ENCODE measurements at places on chromosomes 2 and 18. TPM values are rescaled to one million over a fixed set of nuclear protein-coding genes. Genes with fewer than 3 reads are reported as not detected.

DNA sequence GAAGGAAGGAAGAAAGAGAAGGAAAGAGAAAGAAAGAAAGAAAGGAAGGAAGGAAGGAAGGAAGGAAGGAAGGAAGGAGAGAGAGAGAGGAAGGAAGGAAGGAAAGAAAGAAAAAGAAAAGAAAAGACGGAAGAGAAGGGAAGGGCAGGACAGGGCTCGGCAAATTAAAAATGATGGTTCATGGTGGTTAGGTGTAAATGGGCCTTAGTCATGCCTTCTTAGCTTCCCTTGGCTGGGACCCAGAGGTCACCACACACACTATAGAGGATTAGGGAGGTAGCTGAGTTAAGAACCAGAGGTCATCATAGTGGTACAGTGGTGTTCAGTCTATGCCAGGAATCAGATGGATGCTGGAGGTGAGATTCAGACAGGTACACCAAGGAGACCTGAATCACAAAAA is 9.3 kb upstream of the ATL2 start:
- no peak for DNase-seq

DNA sequence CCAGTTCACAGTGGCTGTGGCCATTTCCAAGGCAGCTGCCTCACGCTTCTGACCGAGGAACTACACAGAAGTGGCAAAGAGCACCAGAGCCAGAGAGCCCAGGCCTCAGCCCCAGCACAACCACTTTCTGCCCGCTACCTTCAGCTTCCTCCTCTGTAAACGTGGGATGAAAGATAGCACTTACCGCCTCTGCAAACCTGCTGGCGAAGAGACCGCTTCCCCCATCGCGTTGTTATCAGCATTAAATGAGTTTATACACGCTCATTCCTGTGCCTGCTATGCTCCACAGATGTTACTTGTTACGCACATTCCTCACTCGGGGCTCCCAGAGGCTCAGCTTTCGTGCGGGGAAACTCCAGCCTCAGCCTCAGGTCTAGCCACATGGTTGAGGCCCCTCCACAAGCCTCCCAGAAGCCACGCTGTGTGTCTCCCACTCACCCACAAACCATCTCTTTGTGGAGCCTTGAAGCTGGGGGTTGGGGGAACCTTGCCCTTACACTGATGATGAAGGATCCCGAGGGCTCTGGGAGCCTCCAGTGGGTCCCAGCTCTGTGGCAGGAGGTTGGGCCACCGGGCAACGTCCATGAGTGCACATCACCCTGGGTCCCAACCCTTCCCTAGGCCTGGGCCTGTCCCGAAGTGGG is 63.3 kb upstream of the SMAD7 start:
- no peak for DNase-seq

DNA sequence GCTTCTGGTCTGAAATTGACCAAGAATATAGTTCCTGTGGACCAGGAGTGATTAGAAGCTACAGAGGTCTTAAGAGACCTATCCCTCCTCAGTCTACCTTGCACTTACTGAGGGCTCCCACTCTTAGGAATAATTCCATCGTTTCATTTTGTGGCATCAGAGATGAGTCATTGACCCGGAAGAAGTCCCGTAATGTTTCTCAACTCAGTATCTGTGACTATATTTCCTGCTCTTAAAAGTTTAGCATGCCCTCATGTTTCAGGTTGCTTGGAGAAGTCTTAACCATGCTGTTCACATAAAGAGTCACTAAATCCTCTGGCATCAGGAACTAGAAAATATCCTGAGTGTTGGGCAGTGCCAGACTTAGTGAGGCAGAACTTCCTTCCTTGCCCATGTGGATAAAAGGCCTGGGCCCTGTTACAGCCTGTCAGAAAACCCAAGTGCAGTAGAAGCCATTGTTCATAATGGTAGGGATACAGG is at the start of gene IL36A:
Gene IL36A (plus strand): TSS at position 430 of the 480 bp plus-strand sequence. CDS start 413 bp downstream, outside the sequence.
- DNase-seq: no peak

GRCh38 chr2:121203591-121204249 is 81.3 kb downstream of the TFCP2L1 start:
- DNase-seq: no peak

DNA sequence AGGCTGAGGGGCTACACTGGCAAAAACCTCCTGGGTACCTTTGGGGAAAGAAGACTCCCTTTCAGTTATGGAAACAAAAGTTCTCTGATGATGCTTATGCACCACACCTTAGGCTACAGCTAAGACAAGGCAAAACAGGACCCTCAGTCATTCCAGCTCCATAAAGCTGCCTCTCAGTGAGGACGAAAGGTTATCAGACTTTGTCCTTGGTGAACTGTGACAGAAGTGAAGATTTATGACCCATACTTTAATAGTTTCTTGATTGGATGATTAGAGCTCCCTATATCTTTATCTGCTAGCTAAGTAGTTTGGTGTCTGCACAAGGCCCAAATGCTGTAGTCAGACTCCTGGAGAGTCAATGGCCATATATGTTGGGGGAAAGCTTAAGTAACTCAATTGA is 40.6 kb upstream of the SPRED2 start:
- no peak for DNase-seq

DNA sequence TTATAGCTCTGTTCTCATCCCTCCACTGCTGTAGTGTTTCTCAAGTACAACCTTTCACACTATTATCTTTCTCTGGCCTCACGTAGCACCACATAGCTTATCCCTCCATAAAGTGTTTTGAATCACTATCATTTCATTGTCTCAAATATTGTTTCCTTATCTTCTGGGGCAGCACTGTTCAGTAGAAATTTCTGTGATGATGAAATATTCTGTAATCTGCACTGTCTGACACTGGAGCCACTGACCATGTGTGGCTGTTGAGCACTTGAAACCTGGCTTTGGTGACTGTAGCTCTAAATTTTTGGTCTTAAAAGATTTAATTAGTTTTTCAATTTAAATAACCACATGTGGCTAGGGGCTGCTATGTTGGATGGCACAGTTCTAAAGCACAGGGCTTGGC is 78.9 kb downstream of the CPS1 start:
- no peak for DNase-seq

GRCh38 chr2:120294008-120294340 is 41.3 kb downstream of the RALB start:
- DNase-seq: no peak

GRCh38 chr2:211281430-211282073 is 725.2 kb downstream of the CPS1 start:
- no peak for DNase-seq

DNA sequence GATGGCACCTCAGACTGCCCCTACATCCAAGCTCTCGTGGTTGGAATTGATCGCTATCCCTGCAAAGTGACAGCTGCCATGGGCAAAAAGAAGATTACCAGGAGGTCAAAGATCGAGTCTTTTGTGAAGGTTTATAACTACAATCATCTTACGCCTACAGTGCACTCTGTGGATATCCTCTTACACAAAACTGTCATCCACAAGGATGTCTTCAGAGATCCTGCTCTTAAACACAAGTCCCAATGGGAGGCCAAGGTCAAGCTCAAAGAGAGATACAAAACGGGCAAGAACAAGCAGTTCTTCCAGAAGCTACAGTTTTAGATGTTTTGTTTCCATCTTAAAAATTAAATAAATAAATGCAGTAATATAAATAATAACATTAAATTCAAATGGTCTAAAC is 45.4 kb downstream of the INO80D start:
- DNase-seq: no peak

DNA sequence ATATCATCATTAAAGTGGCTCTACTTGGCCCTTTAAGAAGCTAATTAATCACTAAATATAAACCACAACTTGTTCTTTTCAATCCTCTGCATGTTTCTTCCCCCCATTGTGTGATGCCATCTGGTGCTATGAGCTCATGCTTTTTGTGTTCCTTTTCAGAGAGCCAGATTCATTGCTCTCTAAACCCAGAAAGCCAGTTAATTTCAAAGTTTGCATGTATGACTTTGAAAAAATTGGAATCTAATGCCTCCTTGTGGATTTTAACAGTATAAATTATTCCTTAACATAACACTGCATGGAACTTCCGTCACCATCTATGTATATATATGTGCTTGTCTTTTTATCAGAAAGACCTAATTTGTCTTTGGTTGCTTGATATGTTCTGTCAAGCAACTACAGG is 31.1 kb downstream of the TMEM178A start:
- DNase-seq: peak; percentile 13

DNA sequence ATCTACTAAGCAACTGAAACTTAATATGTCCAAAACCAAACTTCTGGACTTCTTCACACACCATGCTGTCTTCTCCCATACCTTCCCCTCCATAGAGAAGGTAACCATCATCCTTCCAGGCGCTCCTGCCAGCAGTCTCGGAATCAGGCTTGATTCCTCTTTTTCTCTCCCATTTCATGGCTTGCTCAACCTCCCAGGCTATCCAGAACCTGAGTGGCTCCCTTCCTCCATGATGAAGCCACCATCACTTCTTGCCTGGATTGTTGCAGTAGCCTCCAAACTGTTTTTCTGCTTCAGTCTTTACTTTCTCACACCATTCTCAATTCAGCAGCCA is 40.1 kb upstream of the NDUFV2 start:
- DNase-seq: no peak

The CRYGC gene
- not detected for total RNA-seq

The CKAP2L gene
- total RNA-seq: 27.0 TPM

The CDH19 gene
- total RNA-seq: not detected

The TACR1 gene
- not detected for total RNA-seq

The CMPK2 gene
- 0.80 TPM for total RNA-seq
